ENCODE measurements at places on chromosomes 12 and 14.

- DNase-seq = no peak
Observed at GRCh38 chr14:99817331-99817730, 24.1 kb downstream of the EML1 start.

GRCh38 chr12:5733136-5733755, 211.8 kb downstream of the ANO2 start:
- no peak for DNase-seq

DNA sequence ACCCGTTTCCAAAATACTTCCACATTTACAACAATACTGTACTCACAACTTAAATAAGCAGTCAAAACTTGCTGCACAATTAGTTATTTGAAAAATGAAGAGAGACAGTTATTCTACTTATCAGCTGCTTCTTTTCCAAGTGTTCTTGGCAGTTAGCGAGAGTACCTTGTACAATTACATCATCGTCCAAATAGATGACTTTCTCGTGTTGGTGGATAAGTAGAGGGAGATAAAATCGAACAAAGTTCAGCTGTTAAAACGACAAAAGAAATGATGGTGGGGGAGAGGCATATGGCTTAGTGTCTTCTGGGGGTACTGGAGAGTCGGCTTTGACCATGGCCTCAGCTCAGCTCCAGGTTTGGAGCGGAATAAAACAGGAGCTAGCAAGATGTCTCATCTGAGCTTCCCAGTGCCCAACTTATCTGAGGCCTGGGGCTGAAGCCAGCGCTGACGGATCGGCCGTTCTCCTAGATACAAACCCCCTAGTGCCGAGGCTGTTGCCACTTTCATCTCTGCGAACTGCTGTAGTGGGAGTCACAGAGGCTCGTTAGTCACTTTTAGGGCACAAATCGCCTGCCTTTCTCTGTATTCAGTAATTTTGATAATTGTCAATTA, 31.7 kb downstream of the TDG start:
- DNase-seq = no peak

- DNase-seq = no peak
Observed at GRCh38 chr12:77834618-77835017, 3.9 kb downstream of the NAV3 start.

DNA sequence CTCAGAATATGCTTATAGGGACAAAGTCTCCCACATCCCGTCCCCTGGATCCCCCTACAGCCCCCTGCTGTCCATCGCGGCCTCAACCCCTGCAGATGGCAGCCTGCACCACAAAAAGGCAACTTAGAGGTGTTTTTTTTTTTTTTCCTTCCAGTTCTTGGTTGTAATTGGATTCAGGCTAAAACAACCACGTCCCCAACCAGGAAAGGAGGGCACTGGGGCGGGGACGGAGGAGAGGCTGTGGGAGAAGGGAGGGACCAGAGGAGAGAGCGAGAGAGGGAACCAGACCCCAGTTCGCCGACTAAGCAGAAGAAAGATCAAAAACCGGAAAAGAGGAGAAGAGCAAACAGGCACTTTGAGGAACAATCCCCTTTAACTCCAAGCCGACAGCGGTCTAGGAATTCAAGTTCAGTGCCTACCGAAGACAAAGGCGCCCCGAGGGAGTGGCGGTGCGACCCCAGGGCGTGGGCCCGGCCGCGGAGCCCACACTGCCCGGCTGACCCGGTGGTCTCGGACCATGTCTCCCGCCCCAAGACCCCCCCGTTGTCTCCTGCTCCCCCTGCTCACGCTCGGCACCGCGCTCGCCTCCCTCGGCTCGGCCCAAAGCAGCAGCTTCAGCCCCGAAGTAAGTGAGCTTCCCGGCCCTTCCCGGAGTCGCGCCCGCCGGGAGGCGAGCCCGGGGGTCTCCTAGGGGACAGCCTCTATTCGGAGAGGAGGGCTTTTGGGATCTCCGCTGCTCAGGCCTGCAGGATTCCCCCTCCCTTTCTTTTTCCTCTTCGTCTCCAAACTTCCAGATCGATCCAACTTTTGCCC, at the start of gene MMP14:
Gene MMP14, plus strand, starts transcription at position 285 of the 813 bp plus-strand sequence. Its CDS starts 233 bp downstream, at position 518.
- peak; percentile 90 for DNase-seq

DNA sequence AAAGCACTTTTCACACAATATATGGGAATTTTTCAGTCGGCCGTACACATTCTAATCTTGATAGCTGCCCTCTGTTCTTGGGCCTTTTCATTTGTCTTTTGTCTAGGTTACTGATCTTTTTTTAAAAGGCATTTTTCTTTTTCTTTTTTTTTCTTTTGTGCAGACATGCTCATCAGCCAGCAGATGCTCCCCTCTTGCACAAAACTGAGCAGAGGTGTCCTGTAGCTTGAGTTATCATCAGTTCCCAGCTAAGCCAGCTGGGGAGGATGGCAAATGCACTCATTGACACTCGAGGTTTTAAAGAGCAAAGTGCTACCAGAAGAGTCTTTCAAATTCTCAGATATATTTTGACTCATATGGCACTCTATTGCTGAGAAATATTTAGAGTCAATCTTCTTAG, 913.9 kb upstream of the SEL1L start:
- no peak for DNase-seq

GRCh38 chr14:81455390-81455789, 55.3 kb upstream of the STON2 start:
- no peak for DNase-seq

DNA sequence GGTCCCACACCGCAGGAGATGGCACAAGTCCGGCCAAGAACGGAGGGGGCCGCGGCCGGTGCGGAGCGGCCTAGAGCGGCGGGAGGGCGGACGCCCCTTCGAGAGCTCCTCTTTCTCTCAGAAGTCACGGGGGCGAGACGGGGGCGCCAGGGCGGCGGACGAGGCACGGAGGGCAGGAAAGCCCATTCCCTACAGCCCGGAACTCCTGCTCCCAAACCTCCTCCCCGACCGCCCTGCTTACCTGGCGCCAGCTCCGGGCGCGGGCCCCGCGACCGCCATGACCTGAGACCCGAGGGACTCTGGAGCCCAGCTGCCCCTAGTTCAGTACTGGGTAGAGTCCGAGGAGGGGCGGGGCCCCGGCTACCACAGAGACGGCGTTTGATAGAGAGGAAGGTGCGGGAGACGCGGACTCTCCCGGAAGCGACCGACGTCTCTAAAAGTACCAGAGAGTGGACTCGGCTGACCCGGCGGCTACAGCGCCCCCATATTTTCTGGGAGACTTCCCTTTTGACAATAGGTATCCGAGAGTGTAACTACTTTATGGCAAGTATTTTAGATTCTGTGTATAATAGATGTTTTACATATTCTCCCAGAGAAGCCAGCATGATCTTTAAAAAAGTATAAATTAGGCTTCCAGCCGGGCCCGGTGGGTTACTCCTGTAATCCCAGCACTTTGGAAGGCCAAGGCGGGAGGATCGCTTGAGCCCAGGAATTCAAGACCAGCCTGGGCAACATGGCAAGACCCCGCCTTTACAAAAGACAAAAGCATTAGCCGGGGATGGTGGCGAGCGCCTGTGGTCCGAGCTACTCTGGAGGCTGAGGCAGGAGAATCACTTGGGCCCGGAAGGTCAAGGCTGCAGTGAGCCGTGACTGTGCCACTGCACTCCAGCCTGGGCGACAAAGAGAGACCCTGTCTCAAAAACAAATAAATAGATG, at the start of gene ABCD4:
Gene ABCD4, minus strand, starts transcription at position 301 of the 936 bp plus-strand sequence. Its CDS starts 22 bp downstream, at position 279.
- DNase-seq = peak; percentile 95

- DNase-seq = no peak
Observed at GRCh38 chr12:106369624-106370346, 12.2 kb downstream of the POLR3B start.

DNA sequence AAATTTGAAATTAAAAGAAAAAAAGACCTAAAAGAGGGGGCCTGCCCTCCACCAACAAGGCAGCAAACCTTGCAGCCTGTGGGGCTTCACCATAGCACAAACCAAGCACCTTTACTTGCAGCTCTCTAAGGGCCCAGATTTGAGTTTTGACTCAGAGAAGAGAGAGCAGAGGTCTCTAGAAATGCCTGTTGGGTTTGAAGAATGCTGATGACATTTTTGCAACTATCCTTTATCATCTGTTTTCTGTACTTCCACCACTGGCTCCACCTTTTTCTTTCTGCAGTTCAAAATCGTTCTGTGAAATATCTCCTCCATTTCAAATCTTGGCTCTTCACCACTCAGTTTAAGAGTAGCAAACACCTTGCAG, 83.8 kb upstream of the HMGA2 start:
- DNase-seq = no peak

- DNase-seq = no peak
Observed at GRCh38 chr12:98612696-98613334, 19.3 kb downstream of the SLC25A3 start.

DNA sequence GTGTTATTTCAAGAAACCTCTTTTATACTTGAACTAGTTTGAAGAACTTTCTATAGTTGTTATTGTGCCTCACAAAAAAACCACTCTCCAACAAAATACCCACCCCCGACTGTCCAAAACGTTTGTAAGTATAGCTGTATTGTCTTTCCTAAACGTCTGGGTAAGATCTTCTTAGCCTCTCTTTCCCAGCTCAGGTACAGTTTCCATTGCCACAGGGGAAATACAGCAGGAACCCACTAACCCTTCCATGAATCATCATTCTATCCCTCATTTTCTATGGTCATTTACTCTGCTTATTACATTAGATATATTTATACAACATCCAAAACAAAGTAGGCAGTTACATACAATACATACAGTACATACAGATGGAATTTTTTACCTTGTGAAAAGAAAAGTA, 70.8 kb downstream of the ZFC3H1 start:
- DNase-seq = no peak

- no peak for DNase-seq
Observed at GRCh38 chr14:34374998-34375740, 86.9 kb downstream of the SPTSSA start.

DNA sequence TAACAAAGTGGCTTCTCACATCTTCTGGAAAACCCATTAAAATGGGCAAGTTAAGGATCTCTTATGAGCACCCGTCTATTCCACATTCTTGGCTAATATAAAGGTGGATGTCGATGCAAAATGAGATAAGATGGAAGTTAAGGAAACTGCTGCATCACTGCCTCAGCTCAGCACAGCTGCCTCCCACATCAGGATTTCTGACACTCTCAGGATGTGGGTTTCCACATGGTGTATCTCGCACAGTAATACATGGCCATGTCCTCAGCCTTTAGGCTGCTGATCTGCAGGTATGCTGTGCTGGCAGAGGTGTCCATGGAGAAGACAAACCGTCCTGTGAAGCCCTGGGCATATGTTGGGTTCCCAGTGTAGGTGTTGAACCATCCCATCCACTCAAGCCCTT, 1348.0 kb downstream of the TMEM121 start:
- DNase-seq = no peak

DNA sequence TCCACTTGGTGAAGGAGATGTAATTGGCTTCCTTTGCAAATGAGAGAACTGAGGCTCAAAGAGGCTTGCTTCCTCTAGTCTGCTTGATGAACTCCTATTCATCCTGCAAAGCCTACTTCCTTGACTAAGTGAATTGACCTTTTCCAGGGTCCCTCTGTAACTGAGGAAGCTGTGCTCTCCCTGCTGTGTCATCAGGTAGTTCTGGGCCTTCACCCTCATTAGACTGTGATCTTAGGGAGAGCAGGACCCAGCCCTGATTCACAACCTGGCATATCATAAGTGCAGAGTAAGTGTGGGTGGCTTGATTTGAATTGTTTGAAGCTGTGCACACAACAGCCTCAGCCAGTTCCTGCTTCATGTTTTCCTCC, 16.3 kb downstream of the ASB2 start:
- no peak for DNase-seq

GRCh38 chr12:117967512-117967911, 1.3 kb downstream of the KSR2 start:
- DNase-seq = no peak

DNA sequence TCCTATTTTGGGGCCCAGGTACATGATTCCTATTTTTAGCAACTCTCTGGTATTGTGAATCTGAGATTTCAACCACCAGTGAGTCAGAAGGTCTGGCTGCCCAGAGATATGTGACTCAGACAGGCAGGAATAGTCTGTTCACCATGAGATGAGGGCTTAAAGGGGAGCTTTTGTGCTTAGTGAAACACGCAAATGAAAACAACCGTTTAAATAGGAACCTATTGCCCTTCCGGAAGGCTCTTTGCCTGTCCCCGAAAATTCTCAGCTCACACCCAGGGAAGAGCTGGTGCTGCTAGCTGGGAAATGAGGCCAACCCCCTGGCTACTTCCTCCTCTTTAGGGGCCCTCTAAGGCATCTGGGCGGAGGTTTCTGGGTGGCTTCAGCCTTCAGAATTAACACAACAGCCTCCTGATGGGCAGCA, 283.6 kb downstream of the CACNA1C start:
- DNase-seq = no peak

GRCh38 chr12:27497446-27497845, 26.6 kb upstream of the PPFIBP1 start:
- DNase-seq = no peak

DNA sequence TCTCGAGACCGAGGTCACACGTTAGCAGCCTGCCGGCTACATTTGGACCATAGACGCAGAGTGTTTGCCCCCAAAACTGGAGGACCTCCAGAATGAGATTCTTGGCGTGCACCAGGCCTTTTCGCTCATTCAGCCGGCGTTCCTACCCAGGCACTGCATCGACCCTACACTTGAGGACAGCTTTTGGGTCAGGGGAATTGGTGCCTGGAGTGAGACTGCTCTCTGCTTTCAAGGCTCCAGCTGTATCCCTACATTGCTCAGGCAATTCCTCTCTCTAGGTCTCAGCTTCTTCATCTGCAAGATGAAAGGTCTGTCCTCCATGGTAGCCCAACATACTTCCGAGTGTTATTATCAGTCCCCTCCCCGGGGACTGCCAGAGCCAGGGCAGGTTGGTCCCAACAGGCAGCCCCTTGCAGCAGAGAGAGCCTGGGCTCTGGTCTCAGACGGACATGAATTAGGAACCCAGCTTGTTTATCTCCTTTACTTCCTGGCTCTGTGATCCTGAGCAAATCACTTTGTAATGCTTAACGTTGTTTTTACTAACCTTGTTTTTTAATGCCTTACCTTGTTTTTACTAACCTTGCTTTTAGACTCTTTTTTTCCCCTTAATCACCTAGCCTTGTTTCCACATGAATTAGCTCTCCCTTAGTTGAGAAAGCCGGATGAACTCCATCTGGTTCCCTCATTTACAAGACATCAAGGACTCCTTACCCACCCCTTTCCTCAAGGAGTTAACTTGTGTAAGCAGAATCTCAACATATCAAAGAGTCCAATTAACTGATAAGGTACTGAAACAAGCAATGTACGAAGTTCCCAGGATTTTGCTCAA, 892 bp downstream of the TCHP start:
- no peak for DNase-seq

- no peak for DNase-seq
Observed at GRCh38 chr12:83039413-83039812, 352.7 kb downstream of the TMTC2 start.

Measured in sciatic nerve (tissue), 2 donors.